ENCODE measurements at places on chromosomes 16 and 17. TPM values are rescaled to one million over a fixed set of nuclear protein-coding genes. Genes with fewer than 3 reads are reported as not detected.

GRCh38 chr17:144936-145670, 7.7 kb downstream of the SCGB1C2 start:
- H3K36me3 ChIP-seq = no peaks in the 10 kb centered on the region
- no peak overlapping the region for H3K4me3 ChIP-seq
- no peak for DNase-seq
- no peaks in the 10 kb centered on the region for H3K4me1 ChIP-seq
- H3K27me3 ChIP-seq = no peaks in the 10 kb centered on the region
- no peak overlapping the region for H3K27ac ChIP-seq

GRCh38 chr17:81090361-81091136, 55.6 kb downstream of the BAIAP2 start:
- H3K27ac ChIP-seq = peak overlapping the region; percentile 20
- peaks cover 29% of the 10 kb centered on the region for H3K4me1 ChIP-seq
- no peaks in the 10 kb centered on the region for H3K27me3 ChIP-seq
- no peaks in the 10 kb centered on the region for H3K36me3 ChIP-seq
- DNase-seq = peak; percentile 97

Gene TTLL6
- 1.4 TPM for total RNA-seq

- no peak overlapping the region for H3K27ac ChIP-seq
- no peak overlapping the region for H3K4me3 ChIP-seq
These were observed 114.3 kb upstream of the KCNJ16 start for GRCh38 chr17:69960755-69961154.

- H3K4me1 ChIP-seq = peaks cover 17% of the 10 kb centered on the region
- peak; percentile 63 for DNase-seq
- peak overlapping the region; percentile 90 for H3K27ac ChIP-seq
- H3K27me3 ChIP-seq = no peaks in the 10 kb centered on the region
- peak overlapping the region; percentile 96 for H3K4me3 ChIP-seq
These were observed 1.9 kb downstream of the CDH11 start for GRCh38 chr16:65119901-65120401.

Gene ZNF594
- total RNA-seq = 10.6 TPM

GRCh38 chr17:76153202-76153601, 12.2 kb upstream of the FOXJ1 start:
- no peak overlapping the region for H3K4me3 ChIP-seq
- no peaks in the 10 kb centered on the region for H3K36me3 ChIP-seq
- H3K27ac ChIP-seq = no peak overlapping the region
- no peaks in the 10 kb centered on the region for H3K27me3 ChIP-seq
- DNase-seq = no peak
- H3K4me1 ChIP-seq = peaks cover 22% of the 10 kb centered on the region

Gene MPO
- total RNA-seq = 6.4 TPM

Gene MT1E
- not detected for total RNA-seq

- no peaks in the 10 kb centered on the region for H3K36me3 ChIP-seq
- no peak for DNase-seq
These were observed 84.6 kb downstream of the GP2 start for GRCh38 chr16:20242568-20243255.

- no peak overlapping the region for H3K27ac ChIP-seq
- H3K27me3 ChIP-seq = peaks cover 6% of the 10 kb centered on the region
- H3K36me3 ChIP-seq = no peaks in the 10 kb centered on the region
- DNase-seq = no peak
These were observed 717.3 kb downstream of the KCNJ2 start for GRCh38 chr17:70886648-70887047.

Gene CIITA
- total RNA-seq = 0.04 TPM

- H3K27ac ChIP-seq = no peak overlapping the region
- H3K4me3 ChIP-seq = no peak overlapping the region
- peak; percentile 76 for DNase-seq
- H3K36me3 ChIP-seq = no peaks in the 10 kb centered on the region
These were observed 18.5 kb downstream of the SEC14L5 start for GRCh38 chr16:4976611-4977145.

- no peak overlapping the region for H3K27ac ChIP-seq
- no peak for DNase-seq
- H3K4me1 ChIP-seq = peaks cover 20% of the 10 kb centered on the region
- H3K36me3 ChIP-seq = no peaks in the 10 kb centered on the region
These were observed 72.8 kb downstream of the WIPI1 start for GRCh38 chr17:68384471-68384870.

GRCh38 chr17:50013079-50013478, 18.1 kb upstream of the DLX3 start:
- no peak for DNase-seq
- no peak overlapping the region for H3K4me3 ChIP-seq
- no peaks in the 10 kb centered on the region for H3K27me3 ChIP-seq
- H3K36me3 ChIP-seq = no peaks in the 10 kb centered on the region

DNA sequence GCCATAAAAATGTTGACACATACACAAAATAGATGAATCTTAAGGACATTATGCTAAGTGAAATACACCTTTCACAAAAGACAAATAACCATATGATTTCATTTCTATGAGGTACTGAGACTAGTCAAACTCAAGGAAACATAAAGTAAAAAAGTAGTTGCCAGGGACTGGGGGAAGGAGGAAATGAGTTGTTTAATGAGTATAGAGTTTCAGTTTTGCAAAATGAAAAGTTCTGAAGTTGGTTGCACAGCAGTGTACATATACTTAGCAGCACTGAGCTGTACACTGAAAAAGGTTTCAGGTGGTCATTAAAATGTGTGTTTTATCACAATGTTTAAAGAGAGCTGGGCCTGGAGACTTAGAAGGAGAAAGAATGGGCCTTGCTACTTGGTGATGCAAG, 4.7 kb upstream of the SLC13A2 start:
- H3K27me3 ChIP-seq = peaks cover 6% of the 10 kb centered on the region
- DNase-seq = no peak
- H3K4me1 ChIP-seq = peaks cover 19% of the 10 kb centered on the region
- H3K36me3 ChIP-seq = no peaks in the 10 kb centered on the region

DNA sequence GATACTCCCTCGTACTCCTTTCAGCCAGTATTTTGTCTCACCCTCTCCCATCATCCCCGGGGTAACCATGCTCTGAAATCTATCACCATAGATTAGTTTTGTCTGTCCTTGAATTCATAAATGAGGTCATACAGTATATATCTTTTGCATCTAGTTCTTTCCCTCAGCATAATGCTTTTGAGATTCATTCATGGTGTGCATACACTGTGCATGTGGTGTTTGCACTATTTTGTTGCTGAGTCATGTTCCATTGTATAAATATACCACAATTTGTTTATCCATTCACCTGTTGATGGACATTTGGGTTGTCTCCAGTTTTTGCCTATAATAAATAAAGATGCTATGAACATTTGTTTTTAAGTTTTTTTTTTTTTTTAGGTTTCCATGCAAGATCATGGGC, 34.2 kb upstream of the NLRP1 start:
- H3K4me3 ChIP-seq = no peak overlapping the region
- DNase-seq = no peak
- H3K27ac ChIP-seq = no peak overlapping the region

Measured in SJCRH30 (cell line).